ENCODE measurements at places on chromosomes 11 and 22.

DNA sequence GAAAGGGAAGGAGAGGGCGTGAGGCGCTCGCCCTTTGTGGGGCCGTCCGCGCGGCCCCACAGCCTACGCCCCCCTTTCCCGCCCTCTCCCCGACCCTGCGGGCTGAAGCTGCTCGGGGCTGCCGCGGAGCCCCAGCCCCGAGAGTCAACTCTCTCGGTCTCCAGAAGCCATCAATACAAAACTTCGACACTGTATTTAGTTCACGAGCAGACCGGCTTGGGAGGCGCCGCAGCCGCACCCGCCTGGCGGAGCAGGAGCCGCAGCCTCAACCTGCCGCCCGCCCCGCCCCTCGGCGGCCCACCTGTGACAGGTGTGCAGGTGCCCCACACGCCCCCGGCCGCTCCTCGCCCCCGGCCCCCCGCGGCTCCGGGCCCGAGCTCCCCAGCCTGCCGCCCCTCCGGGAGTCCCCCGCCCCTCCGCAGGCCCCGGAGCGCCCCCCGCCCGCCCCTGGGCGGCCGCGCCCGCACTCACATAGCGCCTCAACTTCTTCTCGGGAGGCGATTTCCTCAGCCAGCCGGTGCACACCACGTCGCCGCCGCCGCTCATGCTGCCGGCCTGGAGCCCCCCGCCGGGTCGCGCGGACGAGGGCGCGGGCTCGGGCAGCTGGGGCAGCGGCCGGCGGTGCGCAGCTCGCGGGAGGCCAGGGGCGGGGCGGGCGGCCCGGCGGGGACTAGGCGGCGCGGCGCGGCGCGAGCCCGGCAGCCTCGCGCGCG is at the start of gene GAB2:
Gene GAB2 (minus strand): TSS at position 646 of the 713 bp plus-strand sequence. CDS start 100 bp downstream, at position 546.
- no peak for DNase-seq

- no peak for DNase-seq
These were observed 67.9 kb upstream of the WNT7B start for GRCh38 chr22:46044621-46045458.

DNA sequence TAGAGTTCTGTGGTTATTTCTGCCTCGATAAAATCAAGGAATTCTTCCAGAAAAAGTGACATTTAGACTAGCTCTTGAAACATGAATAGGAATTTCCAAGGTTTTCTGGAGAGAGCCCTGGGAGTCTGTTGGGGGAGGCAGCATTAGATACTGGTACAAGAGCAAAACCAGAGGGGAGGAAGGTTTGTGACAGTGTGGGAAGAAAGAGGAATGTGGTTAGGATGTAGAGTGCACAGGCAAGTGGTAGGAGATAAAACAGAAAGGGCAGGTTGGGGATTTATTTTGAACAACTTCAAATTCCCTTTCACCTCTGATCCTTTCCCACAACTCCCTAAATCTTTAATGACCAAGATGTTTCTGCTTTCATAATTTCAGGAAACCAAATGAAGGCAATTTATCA is 588.4 kb downstream of the METTL15 start:
- DNase-seq = no peak

- DNase-seq = no peak
These were observed 33.8 kb downstream of the TNRC6B start for GRCh38 chr22:40211476-40212054.

DNA sequence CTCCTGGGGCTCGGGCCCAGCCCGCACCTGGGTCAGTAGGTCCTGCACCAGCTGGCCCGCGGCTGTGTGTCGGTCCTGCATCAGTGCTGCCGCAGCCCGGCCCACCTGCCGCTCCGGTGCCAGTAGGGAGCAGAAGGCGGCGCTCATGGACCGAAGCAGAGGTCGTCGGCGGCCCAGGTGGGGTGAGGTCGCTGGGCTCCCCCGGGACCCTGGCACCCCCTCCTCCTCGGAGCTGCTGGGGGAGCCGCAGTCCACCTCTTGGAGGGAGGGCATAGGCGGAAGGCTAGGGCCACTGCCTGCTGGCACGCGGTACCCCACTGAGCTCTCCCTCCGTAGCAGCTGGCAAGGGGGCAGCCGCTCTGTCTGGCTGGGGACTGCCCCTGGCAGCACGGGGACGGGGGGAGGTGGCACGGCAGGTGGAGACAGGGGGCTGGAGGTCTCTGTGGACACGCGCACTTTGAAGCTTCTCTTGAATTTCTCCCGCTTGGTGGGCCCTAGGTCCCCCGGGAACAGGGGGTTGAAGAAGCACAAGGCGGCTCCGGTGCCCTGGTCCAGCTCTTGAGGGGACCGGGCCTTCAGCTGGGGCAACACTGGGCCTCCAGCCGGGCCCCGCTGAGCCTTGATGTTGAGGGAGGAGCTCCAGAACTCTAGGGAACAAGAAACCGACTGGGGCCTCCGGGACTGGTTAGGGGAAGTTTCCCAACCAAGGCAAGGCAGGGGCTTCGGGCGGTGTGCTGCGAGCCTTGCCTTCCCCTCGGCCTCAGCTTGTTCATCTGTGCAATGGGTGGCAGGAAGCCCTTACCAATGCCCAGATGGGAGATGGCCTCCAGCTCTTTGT is 1.4 kb downstream of the RIN1 start:
- no peak for DNase-seq

- no peak for DNase-seq
These were observed 29.7 kb upstream of the DDX6 start for GRCh38 chr11:118820412-118821357.

DNA sequence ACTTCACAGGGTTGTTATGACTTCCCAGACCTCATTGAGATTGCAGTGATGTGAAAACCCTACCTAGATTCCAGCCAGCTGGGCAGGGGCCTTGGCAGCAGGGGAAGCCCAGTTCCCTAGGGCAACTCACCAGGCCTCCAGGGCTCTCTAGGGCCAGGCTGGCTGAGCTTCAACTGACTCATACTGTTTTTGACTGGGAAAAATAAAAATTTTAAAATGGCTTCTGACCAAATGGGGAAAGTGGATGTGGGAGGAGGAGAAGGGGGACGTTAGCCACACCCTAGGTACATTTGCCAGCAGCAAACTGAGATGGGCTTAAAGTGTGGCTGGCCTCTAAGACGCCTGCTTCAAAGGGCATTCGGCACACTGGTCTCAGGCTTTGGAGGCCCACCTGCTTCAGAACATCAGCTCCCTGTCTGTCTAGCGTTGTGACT is 39.0 kb downstream of the BMAL1 start:
- DNase-seq = no peak

- no peak for DNase-seq
These were observed 104.8 kb downstream of the GGTLC2 start for GRCh38 chr22:22749167-22749758.

DNA sequence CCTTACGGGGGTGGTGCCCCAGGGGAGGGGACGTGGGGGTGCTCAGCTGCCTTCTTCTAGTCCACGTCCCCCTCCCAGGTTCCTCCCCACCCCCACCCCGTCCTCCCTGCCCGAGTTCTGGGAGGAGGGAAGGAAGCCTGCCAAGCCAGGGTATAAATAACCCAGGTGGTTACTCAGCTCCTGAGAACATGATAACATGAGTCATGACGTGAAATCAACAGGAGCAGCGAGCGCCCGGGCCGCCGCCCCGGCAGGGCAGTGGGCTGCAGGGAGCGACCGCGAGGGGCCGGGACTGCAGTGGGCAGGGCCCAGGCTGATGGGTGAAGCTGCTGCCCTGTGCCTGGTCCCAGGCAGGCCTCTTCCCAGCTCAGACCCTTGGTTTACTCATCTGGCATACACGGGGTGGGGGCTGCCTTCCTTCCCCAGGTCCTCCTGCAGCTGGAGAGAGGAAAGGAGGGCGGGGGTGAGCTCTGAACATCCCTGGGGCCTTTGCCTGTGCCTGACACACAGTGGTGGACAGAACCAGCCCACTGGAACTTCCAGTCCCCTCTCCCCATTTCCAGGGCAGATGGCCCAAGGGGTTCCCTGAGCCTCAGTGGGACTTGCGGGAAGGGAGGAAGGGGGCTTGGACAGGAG is 8.8 kb upstream of the PDGFB start:
- DNase-seq = no peak

DNA sequence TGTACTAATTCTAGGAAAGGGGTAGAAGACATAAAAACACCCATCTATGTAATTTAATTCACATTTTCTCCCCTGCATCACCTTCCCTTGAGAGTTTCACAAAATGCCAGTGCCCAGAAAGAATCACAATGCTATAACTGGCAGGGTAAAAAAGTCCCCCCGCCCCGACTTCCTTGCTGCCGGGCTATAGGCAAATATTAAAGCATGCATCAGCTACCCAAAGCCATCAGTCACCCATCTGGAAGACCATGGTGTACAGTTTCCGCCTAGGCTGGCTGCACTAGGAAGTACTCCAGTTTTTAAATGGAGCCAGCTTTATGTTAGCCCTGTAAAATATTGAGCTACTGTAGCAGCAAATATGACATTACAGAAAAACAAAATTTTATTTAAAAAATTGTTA is 67.8 kb downstream of the ST14 start:
- no peak for DNase-seq

GRCh38 chr11:71279916-71280645 is 27.7 kb upstream of the SHANK2 start:
- no peak for DNase-seq

DNA sequence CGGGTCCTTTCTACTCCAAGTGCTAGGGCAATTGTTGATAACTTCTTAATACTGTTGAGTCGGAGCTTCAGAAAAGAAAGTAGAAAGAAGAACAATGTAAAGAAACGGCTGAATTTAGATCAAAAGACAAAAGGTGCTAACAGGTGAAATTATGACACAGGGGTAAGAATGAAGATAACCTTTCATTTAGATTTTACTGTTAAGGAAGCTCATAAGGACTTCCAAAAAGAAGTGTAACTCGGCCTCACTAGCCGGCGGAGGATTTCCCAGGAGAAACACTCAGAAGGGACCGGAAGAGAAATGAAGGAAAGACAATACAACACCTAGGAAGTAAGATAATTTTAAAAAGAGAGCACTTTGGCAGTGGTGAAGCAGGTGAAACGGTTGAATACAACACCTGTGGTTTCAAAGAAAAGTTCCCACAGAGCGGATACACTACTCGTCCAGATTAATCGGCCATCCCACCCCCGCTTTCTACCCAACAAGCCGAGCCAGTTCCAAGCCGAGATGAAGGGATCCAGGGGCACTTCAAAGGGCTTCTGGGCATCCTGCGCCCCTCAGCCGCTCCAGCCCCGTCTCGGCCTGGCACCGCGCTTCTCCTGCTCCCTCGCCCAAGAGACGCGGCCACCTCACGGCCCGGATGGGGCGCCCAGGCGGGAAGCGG is 737 bp downstream of the PPP2R1B start:
- DNase-seq = no peak

DNA sequence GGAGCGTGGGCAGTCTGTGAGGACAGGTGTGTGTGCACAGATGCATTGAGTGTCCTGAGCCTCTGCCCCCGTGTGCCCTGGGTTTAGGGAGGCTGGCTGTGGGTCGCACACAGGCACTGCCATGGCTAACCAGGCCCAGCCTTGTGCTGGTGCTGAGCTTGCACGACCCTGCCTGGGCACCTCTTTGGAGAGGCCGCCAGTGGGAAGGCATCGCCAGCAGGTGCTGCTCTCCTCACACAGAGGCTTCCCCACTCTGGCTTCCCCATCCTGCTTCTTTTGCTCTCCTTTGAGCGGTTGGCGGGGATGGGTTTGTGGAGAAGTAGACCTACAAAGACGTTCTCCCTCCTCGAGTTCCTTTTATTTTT is 4.1 kb downstream of the WNT7B start:
- no peak for DNase-seq

DNA sequence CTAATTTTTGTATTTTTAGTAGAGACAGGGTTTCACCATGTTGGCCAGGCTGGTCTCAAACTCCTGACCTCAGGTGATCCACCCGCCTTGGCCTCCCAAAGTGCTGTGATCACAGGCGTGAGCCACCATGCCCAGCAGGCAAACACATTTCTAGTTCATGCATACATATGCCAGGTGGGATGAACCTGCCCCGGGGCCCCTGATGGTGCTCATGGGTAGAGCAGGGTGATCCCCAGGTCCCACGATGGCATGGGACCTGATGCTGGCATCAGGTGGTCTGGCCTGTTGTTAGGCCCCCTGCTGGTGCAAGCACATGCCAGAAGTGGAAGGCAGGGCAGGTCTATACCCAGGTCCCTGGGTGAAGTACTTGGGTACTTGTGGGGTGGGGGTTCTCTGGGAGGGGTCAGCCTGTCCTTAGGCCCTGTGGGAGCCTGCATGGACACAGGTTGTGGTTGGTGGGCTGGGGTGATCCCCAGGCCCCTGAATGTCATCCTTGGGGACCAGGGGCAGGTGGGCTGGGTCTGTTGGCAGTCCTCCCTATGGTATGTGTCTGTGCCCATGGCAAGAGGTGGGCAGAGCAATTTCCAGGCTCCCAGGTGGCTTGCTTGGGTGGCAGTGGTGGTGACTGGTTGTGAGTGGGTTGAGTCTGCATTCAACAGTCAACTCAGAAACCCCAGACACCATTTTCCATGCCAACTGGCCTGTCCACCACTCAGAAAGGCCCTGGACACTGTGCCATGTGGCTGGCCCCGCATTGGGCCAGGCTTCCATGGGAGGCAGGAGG is 9.6 kb upstream of the RGL4 start:
- no peak for DNase-seq
